ELR (cell line): ENCODE measurements at places on chromosomes 7 and 10.

DNA sequence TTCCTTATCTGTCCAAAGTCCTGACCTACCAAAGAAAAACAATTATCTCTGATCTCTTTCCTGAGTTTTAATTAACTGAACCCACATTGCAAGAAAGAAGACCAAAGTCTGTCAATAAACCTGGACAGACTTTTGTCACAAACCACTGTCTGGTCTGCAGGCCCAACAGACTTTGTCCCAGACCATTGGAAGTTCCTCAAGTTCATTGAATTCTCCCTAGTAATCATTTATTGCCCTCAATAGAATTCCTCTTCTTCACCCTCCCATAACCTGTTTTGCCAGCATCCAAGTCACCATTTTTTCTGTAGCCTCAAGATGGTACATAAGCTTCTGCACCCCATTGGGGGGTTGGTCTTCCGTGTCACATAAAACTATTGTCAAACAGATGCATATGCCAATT lies 3.9 kb upstream of the DNMBP start:
- DNase-seq, result no peak

DNA sequence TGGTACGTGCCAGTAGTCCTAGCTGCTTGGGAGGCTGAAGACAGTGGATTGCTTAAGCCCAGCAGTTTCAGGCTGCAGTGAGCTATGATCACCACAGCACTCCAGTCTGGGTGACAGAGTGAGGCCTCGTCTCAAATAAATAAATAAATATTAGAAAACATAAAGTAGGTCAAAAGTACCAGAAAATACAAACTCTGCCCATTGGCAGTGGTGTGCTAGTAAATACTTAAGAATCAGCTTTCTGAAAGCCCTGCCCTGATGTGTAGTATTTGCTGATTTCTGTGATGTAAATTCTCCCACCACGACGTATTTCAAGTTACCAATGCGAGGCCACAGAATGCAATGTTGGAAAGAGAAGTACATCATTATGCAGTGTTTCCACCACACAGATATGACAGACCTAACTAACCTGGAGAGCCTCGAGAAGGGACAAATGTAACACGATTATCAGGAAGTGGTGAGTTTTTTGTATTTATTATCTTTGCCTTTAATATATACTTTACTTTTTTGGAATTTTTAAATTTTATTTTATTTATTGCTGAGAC lies 11.8 kb upstream of the MAP3K8 start:
- no peak for DNase-seq

GRCh38 chr10:100715445-100716385 lies 29.7 kb upstream of the PAX2 start:
- no peak for DNase-seq

GRCh38 chr10:52483587-52483986 lies 169.5 kb downstream of the DKK1 start:
- no peak for DNase-seq

GRCh38 chr10:48587101-48587500 lies 17.8 kb downstream of the ARHGAP22 start:
- no peak for DNase-seq

DNA sequence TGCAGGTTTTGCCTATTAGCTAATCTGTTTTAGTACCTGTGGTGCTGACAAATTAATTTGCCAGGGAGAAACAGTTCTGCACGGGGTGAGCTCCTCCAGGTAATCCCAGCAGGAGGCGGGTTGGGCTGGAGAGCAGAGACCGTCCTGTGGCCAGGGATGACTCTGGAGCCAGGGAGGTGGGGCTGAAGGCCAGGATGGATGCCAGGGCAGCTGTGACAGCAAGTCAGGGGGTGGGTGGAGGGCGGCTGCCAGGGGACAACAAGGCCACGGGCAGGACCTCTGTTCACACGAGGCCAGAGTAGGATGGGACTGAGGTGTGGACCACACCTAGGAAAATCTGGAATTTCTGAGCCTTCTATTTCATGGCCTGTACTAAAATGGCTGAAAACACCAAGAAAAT lies 48.9 kb downstream of the C10orf143 start:
- DNase-seq, result no peak

DNA sequence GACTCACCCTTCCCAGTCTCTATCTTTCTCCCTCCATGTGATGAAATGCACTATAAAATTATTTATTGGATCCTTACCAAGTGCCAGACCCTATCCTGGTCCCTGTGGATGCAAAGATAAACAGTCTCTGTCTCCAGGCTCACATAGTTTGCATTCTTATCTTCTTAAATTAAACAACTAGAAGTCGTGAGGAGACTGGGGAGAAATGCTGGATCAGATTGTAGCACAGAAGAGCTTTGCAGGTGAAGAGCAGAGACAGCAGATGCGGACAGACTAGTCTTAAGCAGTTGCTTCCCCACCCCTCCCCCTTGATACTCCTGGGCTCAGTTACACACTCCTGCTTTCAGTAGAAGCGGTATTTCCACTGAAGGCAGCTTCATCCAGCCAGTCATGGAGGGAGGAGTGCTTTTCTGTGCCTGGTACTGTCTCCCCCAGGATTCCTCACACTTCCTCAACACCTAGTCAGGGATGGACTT lies 20.8 kb upstream of the CDK1 start:
- DNase-seq, result no peak
